ENCODE measurements at places on chromosomes 6 and 20.

GRCh38 chr20:53171065-53171464 is 198.9 kb downstream of the TSHZ2 start:
- DNase-seq, result no peak

DNA sequence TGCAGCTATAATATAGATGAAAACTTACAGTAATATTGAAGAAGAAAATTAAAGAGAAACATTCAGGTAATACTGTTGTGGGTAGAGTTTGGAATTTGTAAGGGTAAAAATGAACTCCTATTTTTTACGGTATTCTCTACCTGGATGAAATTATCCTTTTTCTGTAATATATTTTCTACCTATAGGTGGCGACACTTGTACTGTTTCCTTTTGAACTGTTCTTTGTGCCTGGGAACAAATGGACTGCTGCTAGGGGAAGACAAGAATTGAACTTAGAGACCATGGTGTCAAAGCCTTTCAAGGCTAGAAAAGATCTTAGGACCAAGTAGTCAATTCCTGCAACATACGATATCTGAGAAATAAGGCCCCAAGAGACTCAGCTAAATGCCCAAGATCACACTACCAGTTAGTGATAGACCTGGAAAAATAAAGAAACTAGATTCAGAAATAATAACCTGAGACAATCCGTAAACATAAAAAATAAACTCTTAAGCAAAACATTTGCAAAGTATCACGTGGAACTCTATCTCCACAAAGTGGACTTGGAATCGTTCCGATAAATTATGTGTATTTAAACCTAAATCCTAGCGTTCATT is 383.8 kb downstream of the TFAP2A start:
- DNase-seq, result no peak

GRCh38 chr20:14816471-14816870 is 479.1 kb upstream of the FLRT3 start:
- no peak for DNase-seq

GRCh38 chr20:23924751-23925150 is 45.2 kb upstream of the CST5 start:
- no peak for DNase-seq

DNA sequence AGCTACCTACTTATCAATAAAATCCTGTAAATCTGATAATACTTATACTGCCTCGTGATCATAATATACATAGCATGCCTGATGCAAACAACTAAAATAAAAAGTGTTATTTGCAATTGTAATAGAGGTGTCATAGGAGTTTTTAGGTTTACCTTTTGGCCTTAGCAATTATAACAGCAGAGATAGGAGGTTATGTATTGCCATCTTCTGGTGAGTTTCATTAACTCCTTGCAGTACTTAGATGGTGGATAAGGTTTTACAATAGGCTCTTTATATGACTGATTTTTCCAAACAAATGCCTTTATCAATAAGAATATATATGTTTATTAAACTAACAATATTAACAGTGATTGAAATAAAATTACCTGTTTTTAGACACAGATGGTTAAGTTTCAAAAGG is 27.8 kb upstream of the MYCT1 start:
- DNase-seq, result no peak

GRCh38 chr6:74458536-74458935 is 747.3 kb downstream of the COL12A1 start:
- DNase-seq, result no peak

- no peak for DNase-seq
Observed at GRCh38 chr6:78300885-78301284, 566.5 kb upstream of the IRAK1BP1 start.

- no peak for DNase-seq
Observed at GRCh38 chr20:44600758-44601201, 18.4 kb downstream of the PKIG start.

GRCh38 chr20:45257161-45257560 is 2.8 kb upstream of the SLPI start:
- no peak for DNase-seq

GRCh38 chr6:89853068-89853467 is 23.4 kb downstream of the CASP8AP2 start:
- DNase-seq, result no peak
